ENCODE measurements at places on chromosomes 4 and X.
A peak's percentile ranks its signal among the peaks of the same experiment; 100 is the strongest.

DNA sequence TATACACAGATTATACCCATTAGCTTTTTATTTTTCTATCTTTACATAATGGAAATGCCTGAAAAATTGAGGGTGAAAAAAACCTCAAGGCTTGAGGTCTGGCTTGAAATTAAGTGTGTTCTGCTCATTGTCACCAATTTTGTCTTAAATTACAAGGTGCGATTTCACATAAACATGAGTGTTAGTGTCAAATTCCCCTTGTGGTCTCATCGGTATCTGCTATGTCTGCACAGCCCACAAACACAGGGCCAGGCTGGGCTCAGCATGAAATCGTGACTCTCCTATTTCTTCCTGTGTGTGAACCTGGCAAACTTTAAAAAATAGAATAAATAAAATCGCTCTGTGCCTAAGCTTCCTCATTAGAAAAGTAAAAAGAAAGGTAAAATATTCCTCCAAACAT, 109.1 kb downstream of the CRLF2 start:
- DNase-seq: no peak

GRCh38 chr4:48270951-48271473, 1.4 kb upstream of the TEC start:
- no peak for DNase-seq

- DNase-seq: peak; percentile 1
Measured at GRCh38 chr4:174631901-174632758, 109.8 kb upstream of the HPGD start.

DNA sequence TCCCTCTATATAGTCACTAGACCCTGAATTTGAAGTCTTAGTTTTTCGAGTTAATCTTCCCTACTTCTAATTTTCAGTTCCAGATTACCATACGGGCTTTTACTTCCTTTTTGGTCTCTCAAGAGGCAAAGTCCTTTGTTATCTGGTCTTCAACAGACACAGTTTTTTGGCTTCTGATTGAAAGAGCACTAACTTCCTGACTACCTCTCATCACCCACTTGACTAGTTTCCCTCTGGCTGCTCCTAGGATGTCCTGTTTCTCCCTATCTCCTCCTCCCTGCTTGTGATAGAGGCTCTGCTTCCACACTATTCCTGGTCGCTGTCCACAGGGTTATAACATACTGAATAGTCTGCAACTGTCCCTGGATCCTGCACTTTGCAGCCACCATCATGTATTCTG, 16.7 kb upstream of the WDR44 start:
- DNase-seq: no peak

GRCh38 chrX:54991706-54992105, 2.3 kb downstream of the PFKFB1 start:
- no peak for DNase-seq

DNA sequence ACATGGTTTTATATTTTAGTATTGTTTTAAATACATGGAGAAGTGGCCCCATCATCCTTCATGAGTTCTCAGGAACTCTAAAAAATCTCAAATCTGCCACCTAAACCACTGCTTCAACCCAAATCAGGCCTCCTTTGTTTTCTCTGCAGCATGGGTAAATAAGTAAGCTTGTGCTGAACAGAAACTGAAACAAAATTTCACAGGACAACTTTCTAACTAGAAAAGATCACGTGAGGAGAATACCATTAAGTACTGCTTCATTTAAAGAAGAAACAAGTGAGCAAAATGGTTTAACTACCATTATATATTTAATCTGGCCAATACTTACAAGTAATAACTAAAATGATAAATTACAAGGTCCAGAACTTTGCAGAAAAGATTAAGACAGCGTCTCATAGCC, 2.5 kb downstream of the ARAP2 start:
- no peak for DNase-seq

DNA sequence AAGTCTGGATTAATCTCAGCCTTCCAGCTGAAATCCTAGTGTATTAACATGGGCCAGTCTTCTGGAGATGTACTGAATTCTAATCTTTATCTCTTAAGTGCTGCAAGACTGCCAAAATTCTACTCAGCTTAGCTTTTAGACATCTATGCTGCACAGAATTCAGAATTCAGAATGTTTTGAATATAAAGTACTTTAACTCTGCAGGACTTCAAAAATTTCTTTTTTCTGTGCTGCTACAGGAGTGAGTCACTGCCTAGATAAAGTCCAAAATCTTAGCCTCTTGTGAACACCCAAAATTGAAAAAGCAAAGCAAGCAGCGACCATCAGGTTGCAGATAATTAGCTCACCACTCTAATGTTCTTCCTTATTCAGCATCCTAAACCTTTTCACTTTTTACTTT, 1092.6 kb upstream of the PCDH10 start:
- DNase-seq: no peak

- DNase-seq: peak; percentile 78
Measured at GRCh38 chr4:41880840-41881831, 54.1 kb upstream of the TMEM33 start.

GRCh38 chr4:123672987-123673386, 276.4 kb downstream of the SPRY1 start:
- no peak for DNase-seq

- no peak for DNase-seq
Measured at GRCh38 chr4:102355748-102356147, 10.5 kb upstream of the SLC39A8 start.

DNA sequence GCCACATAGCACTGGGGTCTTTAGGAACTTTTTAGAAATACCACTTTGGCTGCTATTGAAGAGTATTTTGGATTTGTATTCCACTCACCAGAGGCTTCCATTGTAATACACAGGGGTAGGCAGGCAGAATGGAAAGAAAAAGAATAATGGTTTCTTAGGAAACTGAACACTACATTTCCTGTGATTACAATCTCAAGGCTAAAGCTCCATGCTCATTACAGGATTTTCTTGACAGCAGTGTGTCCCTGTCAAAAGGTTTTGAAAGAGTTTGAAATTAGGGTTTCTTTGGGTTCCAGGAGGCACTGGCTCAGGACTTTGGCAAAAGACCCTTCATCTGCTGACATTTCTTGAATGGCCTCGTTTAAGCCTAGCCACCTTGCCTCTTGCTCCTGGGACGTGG, 74.8 kb upstream of the STIM2 start:
- DNase-seq: no peak

- no peak for DNase-seq
Measured at GRCh38 chr4:166662266-166662843, 571.9 kb downstream of the SPOCK3 start.

- no peak for DNase-seq
Measured at GRCh38 chr4:15233626-15234025, 194.2 kb upstream of the C1QTNF7 start.

DNA sequence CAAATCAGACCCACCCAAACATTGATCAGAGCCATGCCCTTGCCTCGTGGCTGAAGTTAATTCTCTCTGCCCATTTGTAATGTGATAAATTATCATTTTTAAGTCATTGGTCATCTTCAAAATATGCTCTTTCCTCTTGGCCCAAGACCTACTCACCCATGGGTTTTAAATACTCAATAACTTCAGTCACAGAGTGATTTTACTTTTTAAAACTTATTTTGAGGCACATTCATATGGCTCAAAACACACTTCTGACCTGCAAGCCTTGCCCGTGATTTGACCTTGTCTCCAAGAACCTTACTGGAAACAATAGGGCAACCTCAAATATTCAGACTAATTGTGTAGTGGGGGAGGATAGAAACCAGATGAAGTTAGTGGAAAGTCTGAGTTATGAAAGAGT, 176.2 kb upstream of the LNX1 start:
- no peak for DNase-seq

GRCh38 chr4:31084806-31085416, 364.7 kb downstream of the PCDH7 start:
- no peak for DNase-seq

DNA sequence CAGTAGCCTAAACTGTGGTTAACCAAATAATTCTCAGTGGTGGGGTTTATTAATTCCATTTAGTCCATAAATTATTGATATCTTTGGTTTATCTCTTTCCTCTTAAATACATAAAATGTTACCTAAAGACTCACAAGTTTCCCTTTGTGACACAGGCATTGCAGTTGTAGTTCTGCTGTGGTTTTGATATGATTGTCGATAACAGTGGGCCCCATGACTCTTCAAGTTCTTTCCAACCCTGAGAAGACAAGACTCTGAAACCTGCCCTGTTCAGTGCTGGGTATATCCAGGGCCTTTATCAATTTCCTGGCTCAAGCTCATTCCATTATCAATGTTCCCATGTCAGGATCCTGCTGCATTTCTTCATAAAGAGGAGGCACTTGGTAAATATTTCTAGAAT, 117.9 kb upstream of the TBC1D9 start:
- no peak for DNase-seq

DNA sequence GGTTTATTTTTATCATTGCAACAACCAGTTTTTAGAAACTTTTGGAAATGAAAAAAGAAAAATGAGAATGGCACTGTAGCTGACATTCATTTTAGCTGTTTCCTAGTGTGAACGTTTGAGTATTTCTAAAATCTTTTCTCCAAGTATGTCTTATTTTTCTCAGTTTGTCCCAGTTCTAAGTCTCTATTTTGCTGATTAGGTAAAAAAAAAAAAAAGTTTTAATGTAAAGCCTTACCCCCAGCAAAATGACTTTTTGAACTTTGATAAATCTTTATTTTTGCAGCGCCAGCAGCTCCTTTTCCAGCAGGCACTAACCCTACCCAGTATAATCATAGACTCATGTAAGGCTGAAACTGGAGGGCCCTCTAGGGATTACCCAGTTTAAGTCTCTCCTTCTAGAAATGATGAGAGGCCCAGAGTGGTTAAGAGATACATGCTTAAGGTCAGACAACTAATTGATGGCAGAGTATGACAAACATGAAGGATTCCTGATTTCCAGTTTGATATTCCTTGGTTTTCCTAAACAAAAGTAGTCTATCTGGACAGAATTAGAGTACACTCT, 84.3 kb upstream of the SLC4A4 start:
- no peak for DNase-seq

DNA sequence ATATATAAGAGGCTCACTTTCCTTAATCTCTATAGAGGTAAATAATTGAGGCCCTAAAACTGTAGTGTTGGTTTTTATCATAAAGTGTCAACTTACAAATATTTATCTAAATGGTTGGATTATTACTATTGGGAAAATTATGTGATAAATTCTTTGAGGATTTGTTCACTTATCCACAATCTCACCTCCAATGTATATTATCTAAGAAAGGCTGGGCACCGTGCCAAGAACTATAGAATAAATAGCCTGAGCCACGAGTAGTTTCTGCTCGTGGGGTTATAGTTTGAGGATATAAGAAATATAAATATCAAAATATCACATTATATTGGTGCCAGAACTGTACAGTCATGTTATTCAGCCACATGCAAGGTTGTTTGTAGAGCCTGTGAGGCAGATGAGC, 177.9 kb downstream of the VEGFC start:
- no peak for DNase-seq

- DNase-seq: no peak
Measured at GRCh38 chrX:21912989-21913388, 27.5 kb upstream of the SMS start.

DNA sequence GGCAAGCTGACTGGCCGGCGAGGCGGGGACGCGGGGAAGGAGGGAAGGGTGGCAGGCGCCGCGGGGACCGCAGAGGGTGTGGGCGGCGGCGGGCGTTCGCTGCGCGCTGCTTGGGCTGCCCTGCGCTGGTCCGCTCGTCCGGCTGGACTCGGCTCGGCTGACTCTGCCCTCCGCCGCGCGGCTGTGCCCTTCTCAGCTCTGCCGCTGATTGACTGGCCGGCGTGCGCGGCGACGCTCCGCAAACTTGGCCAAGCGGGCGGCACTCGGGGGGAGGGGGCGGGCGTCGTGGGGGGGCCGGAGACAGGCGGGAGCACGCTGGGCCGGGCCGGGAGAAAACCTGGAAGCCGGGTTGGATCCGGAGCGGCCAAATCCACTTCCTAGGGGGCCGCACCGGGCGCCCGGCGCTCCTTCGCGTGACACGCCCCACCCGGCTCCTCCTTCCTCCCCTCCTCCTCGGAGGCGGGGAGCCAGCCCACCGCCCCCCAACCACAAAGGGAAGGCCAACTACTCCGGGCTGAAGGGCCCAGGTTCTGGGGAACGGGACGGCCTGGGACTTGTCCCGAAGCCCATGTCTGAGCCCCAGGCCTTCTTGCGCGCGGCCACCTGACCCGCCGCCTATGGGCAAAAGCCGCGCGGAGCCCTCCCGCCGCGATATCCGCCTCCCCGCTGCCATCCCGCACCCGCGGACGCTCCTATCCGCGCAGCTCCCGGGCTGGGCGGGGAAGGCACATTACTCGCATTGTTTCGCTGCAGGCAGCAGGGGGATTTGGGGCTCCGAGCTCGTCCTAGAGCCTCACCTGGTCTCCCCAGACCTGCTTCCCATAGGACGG, at the start of gene GPC4:
GPC4 (minus strand) TSS at position 214 of the 830 bp plus-strand sequence. CDS start 524 bp downstream, outside the sequence.
- peak; percentile 97 for DNase-seq

GRCh38 chrX:80285131-80285773, 135.0 kb upstream of the TENT5D start:
- DNase-seq: peak; percentile 5

DNA sequence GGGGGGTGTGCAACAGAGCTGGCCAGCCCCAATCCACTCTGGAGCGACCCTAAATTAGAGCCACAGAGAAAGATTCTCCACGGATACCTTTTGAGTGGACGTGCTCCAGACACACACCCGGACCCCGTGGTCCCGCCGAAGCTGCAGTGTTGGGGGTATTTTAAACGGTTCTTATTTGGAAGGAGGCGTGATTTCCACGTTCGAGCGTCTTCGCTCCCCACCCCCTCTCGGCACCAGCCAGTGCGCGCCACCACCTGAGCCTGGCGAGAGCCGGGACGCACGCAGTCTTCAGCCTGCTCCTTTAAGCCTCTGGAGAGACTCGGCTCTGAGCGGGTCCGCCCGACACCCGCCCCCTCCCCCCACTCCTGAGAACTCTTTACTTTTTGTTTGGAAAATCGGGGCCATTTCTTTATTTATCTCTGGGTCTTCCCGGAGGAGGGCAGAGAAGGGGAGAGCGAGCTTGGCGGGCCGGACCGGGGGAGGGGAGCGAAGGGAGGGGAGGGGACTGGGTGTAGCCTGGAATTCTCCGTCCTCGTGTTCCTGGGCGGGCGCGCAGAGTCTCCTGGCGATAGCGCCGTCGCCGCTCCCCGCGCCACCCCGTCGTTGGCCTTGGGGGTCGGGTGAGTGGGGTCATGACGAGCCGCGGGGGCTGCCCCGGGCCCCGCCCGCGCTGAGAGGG, 668 bp upstream of the PTCHD1 start:
- DNase-seq: peak; percentile 86

DNA sequence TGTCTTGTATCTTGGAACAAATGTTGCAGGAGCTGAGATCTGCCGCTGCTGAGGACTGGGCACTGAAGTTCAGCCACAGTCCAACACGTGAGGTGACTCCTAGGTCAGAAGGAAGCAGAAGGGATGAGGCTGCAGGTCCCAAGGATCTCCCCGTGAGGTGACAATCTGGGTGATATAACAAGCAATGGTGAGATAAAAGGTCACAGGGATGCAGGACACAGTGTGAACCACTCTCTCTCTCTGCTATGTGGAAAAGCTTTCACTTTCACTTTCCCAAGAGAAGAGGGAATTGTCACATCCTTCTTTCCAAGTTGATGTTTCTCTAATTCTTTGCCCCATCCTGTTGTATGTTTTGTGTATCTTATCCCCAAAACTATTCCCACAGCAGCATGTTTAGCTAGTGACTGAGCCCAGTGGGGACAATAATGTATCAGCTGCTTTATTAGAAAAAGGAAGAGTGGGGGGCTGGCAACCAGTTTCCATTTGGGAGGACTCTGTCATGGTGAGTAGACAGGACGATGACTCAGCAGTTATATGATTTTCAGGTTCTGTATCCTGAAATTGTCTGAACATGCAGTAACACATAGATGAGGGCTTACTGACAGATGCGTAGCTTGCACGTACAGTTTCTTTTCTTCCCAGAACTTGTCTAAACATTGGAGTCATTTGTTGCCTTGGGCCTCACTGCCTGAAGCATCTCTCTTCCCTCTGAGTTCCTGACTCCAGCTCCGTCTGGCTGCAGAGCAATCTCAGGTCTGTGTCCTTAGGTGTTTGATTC, 1415.8 kb upstream of the TENM3 start:
- DNase-seq: no peak
